ENCODE measurements at places on chromosomes 7 and 10.

DNA sequence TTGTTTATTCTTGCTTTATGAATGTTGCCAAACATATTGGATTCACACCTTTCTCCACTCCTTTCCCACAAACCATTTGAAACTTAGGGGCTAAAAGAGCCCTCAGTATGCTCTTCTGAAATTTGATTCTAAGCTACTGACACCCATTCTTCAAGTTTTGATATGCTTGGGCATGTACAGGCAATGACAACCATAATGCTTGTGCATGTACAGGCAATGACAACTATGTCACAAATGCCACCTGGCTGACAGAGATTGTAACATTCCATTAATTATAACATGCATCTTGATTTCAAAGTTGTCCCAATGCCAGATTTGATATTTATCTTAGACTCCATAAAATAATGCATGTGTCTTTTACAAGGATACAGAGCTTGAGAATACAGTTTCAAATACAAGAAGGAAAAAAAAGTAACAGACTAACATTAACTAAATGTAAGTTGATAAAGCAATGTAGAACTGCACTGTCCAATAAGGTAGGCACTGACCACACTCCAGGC lies 17.5 kb upstream of the CDK1 start:
- no peak for DNase-seq

- DNase-seq: no peak
Measured at GRCh38 chr10:30637881-30638467, 8.4 kb upstream of the LYZL2 start.

GRCh38 chr10:93854975-93855374 lies 38.8 kb upstream of the SLC35G1 start:
- no peak for DNase-seq

- DNase-seq: no peak
Measured at GRCh38 chr10:95998255-95998784, 45.1 kb upstream of the CCNJ start.

GRCh38 chr10:43212043-43212721 lies 54.7 kb downstream of the RASGEF1A start:
- DNase-seq: no peak
